ENCODE measurements at places on chromosomes 5 and 9.

DNA sequence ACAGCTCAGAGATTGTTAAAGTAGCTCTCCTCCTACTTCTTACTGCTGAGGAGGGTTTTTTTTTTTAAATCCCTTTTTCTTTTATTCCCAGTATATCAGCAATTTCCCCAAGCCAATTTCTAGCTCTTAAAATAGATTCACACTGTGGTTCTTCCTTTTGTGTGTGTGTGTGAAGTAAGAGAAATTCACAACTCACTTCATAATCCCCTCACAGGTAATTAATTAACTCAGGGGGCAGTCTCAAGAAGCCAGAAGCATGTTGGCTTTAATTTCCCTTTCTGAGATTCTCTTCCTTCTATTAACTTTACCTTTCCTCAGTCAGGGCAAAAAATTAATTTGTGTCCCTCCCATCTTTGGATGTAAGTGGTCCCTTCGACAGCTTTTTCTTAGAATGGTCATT lies 71.0 kb upstream of the HMHB1 start:
- no peak for DNase-seq

DNA sequence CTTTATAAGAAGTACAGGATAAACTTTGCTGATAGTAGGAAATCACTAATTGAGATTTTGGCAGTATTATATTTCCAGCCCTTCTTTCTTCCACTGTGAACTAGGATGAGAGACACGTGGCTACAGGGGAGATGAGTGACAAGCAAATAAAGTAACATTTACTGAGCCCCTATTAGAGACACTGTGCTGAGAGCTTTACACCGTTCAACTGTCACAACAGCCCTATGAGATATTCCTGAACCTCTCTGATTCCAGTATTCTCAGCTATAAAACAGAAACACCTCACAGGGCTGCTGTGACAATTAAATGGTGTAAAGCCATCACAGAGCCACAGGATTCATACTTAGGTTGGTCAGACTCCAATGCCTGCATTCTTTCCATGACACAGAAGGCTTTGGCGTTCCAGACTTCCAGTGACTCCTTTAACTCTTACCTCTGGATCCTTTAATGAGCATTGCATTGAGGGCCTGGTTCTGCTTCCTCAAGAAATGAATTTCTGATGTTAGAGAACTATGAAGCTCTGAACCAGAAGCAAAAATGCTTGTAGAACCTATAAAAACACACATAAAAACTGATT lies 169.0 kb downstream of the CDK5RAP2 start:
- no peak for DNase-seq

GRCh38 chr5:57839025-57839424 lies 356.4 kb upstream of the ACTBL2 start:
- no peak for DNase-seq

- DNase-seq: no peak
Observed at GRCh38 chr5:102241809-102242421, 54.2 kb downstream of the SLCO4C1 start.

All from BE2C (cell line).